ENCODE measurements at places on chromosomes 2 and 18.

DNA sequence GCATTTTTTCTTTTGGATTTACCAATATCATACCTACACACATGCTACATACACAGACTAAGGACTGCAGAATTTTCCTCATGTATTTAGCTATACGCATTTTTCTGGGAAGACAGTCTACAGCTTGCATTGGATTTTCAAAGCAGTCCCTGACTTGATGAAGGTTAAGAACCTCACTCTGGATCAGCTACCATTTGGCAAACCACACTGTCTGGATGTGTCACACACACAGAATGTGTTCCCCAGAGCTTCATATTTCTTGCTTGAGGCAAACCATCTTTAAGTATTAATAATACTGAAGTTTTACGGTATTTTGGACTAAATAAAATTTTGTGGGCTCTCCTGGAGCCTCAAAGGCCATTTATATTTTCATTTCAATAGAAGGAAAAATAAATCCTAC, 102.3 kb downstream of the TCF4 start:
- DNase-seq, result no peak

DNA sequence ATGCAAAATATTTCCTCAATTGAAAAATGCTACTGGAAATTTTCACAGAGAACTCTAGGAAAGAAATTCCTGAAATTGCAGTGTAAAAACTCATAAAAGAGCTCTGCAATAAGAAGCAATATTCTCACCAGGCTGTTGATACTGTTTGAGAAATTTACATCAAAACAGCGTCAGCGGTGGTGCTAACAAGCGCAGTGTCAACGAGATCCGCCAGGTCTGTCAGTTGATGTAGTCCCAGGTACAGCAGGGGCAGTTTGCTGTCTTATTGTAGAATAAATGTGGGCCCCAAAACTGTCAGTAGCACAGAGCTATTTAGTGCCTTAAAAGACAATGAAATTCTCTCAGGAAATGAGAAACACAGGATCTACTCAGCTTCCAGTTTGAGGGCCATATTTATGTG, 611.2 kb downstream of the ARHGAP15 start:
- DNase-seq, result no peak

- no peak for DNase-seq
Measured at GRCh38 chr2:14828223-14828622, 195.7 kb downstream of the LRATD1 start.

DNA sequence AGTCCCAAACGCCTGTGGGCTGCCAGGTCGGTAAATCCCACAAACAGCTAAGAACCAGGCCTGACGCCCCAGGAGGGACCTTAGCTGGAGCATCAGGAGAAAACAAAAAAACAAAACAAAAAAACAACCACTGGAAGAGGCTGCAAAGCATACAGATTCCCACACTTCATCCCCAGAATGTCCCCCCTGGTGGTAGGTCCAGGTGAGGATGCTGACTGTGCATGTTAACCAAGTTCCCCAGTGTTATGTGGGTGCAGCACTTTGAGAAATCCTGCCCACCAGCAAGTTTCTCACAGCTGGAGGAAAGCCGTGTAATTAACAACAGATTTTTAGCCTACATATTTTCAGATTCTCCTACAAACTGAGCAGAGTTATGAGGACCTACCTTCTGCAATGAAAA, 15.1 kb downstream of the ST3GAL5 start:
- no peak for DNase-seq

DNA sequence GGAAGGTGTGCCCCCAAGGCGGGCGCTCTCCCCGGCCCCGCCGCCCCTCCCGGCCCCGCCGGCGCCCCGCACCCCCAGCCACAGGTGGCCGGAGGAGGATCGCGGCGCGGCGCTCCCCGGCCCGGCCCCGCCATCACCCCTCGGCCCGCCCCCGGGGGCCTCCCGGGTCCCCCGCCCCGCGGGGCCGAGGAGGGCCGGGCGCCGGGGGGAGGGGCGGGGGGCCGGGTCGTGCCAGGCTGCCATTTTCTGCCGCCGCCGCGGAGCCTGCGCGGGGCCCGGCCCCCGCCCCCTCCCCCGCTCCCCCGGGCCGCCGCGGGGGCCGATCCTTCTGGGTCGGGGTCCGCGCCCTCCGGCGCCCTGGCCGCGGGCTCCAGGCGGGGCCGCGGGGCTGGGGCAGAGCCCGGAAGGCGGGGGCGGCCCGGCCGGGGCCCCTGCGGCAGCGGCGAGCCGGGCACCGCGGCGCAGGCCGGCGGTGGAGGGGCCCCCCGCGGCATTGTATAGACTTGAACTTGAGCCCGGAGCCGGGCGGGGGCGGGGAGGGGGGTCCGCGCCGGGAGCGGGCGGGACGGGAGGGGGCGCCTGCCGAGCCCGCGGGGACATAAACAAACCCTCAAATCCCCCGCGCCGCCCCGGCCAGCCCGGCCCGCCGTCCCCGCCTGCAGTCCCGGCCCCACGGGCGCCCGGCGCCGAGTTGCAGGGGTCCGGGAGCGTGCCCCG, 556 bp downstream of the DNMT3A start:
- no peak for DNase-seq

- DNase-seq, result no peak
Measured at GRCh38 chr2:27703638-27704341, 40.1 kb downstream of the SLC4A1AP start.

GRCh38 chr2:73174941-73175662, 27.3 kb upstream of the NOTO start:
- DNase-seq, result no peak

GRCh38 chr2:54372361-54372760, 83.8 kb upstream of the SPTBN1 start:
- no peak for DNase-seq

DNA sequence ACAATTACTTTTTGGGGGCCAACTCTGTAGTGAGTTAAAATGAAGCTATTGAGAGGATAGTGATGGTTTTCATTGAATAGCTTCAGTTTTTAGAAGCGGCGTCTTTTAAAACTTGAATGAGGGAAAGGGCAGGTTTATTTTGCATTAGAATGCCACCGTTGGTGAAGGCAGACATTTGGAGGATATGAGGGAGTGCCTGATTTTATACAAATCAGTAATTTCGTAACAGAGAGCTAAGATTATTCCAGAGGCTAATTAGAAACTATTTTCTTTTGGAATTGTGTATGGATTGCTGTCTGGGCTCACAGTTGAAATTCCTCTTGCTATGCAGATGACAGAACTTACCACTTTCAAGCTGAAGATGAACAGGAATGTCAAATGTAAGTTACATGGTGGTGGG, 67.6 kb downstream of the ITGB1BP1 start:
- no peak for DNase-seq

DNA sequence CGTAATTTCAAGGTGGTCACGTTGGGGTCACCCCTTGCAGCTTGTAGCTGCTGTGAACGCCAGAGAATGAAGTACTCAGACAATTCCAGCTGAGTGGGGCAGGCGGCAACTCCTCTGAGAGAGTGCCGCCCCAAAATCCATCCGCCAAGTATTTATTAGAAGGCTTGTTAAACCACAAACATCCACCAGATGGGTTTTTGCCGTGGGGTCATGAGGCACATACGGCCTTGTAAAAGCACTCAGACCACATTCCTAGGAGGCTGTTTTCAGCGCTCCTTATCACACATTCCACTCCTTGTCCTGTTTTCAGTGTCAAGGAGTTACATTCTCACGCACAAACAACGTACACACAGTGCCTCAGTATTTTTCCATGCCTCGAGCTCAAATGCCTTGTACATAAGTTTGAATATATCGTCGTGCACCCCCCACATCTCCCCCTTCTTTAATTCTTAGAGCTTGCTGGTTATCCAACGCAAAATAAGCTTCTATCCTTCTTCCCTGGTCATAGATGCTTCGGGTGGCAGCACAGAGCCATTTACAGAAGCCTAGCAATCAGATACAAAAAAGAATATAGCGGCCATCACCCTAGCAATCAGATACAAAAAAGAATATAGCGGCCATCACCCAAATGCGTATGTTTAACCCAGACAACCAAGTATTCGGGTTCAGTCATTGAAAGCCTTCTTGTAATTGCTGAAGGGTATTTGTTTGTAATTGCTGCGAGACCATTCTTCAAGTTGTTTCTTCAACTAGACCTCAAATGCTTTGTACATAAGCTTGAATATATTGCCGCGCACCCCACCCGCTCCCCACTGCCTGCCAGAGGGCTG, 7.3 kb downstream of the ALPP start:
- no peak for DNase-seq

GRCh38 chr18:55376387-55376786, 211.6 kb downstream of the TCF4 start:
- DNase-seq, result no peak

Measured in kidney epithelial cell (primary cell).